ENCODE measurements at places on chromosomes 11 and 22.
A peak's percentile ranks its signal among the peaks of the same experiment; 100 is the strongest.

GRCh38 chr11:13446444-13446843 lies 16.6 kb downstream of the BTBD10 start:
- DNase-seq, result no peak

- no peak for DNase-seq
Measured at GRCh38 chr22:29787371-29787980, 20.3 kb downstream of the UQCR10 start.

DNA sequence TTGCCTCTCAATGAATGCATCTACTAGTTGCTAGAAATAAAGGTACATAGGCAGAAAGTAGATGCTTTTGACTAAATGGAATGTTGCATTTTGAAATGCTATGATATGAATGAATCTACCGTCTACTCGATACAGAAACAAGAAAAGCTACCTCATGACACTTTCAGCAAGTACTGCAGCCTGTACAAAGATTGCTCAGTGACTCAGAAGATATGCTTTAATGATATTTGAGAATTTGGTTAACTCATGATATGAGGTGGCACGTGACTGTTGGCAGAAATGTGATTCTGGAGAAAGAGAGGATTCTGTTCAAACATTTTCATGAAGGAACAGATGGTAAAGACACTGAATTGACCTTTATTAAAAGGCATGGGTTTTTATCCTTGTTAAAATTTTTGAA lies 76.0 kb downstream of the HSD17B12 start:
- no peak for DNase-seq

- peak; percentile 93 for DNase-seq
Measured at GRCh38 chr11:64854534-64855502, 10.4 kb upstream of the CDC42BPG start.

- DNase-seq, result no peak
Measured at GRCh38 chr11:11113626-11114025, 239.4 kb downstream of the CSNK2A3 start.

GRCh38 chr22:50621948-50622722 lies 5.8 kb downstream of the ARSA start:
- DNase-seq, result no peak

DNA sequence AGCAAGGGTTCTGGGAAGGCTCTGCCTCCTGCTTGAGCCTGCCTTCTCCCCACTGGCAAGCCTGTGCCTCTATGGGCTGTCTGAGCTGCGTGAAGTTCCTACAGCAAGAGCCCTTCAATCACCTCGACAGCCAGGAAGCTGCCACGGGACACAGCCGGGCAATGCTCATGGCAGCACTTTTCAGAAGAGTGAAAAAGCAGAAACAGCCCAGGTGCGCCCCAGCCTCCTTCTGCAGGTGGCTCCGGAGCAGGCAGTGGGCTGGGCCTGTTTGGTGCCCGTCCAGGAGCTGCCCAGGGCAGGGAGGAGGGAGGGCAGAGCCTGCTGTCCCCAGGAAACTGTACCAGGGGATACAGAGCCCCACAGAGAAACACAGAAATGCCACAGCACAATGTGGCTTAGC lies 24.6 kb upstream of the COMT start:
- DNase-seq, result no peak

GRCh38 chr22:43094551-43094950 lies 5.4 kb upstream of the TTLL1 start:
- DNase-seq, result no peak

DNA sequence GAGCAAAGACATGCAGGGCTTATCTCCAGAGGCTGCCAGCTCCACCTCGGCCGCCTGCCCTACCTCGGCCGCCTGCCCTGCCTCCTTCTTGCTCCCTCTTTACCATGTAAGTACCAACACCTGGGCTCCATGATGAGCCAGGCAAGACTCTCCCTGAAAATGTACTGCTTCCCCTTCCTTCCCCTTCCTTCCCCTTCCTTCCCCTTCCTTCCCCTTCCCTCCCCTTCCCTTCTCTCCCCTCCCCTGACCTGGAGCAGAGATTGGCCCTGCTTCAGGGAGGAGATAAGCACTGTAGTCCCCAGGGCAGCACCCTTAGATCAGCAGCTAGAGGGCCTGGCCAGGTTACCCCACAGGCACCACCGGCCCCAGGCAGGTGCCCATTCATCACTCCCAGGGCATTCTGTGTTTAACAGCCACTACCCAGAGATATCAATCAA lies 25.4 kb upstream of the ADORA2A start:
- DNase-seq, result no peak

GRCh38 chr22:48393041-48393370 lies 1434.7 kb downstream of the BRD1 start:
- DNase-seq, result no peak

GRCh38 chr11:135023499-135023898 lies 611.5 kb upstream of the B3GAT1 start:
- DNase-seq, result no peak

GRCh38 chr11:44673688-44674087 lies 53.1 kb upstream of the TSPAN18 start:
- DNase-seq, result no peak

DNA sequence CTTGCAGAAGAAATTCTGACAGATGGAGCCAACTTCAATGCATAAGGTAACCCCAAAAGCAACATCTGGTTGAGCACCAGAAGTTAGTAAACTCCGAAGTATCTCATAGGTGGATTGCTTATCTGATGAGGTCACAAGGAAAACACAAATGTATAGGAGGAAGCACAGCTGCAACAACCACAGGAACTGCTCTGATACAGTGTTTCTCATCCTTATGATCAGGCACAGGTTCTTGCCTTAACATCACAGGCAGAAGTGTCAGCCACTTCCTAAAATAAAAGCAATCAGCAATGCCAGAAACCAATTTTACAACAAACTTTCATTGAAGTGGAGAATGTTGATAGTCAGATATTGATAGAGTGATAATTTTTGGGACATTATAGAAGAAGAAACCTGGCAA lies 530.3 kb upstream of the FAT3 start:
- no peak for DNase-seq

DNA sequence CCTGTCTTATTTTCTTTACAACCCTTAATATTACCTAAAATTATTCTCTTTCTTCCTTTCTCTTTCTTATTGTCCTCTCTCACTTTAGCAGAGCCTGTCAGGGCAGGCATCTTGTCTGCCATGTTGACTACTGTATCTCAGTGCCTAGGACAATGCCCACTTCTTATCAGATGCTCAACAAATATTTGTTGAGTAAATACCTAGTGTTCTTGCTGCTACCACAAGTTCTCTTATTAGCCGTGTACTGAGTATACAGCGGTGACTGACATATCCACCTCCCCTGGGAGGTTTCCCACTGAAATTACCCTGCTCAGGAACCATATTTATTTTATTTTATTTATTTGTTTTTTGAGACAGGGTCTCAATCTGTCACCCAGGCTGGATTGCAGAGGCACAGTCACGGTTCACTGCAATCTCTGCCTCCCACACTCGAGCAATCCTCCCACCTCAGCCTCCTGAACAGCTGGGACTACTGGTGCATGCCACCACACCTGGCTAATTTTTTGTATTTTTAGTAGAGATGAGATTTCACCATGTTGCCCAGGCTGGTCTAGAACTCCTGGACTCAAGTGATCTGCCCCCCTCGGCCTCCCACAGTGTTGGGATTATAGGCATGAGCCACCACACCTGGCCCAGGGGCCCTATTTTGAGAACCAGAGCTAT lies 6.7 kb downstream of the HPX start:
- no peak for DNase-seq

GRCh38 chr11:116530705-116531104 lies 242.1 kb downstream of the BUD13 start:
- DNase-seq, result no peak

All from psoas muscle (tissue), 8 donors.